ENCODE measurements at places on chromosomes 12 and 14. TPM values are rescaled to one million over a fixed set of nuclear protein-coding genes. Genes with fewer than 3 reads are reported as not detected.
A peak's percentile ranks its signal among the peaks of the same experiment; 100 is the strongest.

GRCh38 chr14:75960231-75960630 lies 21.6 kb downstream of the TGFB3 start:
- DNase-seq = no peak

DNA sequence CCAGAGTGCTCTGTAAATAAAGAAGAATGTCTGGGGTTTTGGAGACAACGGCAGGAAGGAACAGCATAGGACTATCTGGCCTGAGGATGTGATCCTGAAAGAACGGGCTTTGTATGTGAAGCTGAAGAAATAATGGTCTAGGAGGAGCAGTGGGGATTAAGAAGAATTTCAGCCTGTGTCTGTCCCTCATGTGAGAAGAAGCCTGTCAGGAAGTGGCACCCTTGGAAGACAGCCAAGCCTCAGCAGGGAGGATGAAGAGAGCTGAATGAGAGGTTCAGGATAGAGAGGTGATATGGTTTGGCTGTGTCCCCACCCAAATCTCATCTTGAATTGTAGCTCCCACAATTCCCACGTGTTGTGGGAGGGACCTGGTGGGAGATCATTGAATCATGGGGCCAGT lies 56.9 kb upstream of the TCL1A start:
- no peak for DNase-seq

DNA sequence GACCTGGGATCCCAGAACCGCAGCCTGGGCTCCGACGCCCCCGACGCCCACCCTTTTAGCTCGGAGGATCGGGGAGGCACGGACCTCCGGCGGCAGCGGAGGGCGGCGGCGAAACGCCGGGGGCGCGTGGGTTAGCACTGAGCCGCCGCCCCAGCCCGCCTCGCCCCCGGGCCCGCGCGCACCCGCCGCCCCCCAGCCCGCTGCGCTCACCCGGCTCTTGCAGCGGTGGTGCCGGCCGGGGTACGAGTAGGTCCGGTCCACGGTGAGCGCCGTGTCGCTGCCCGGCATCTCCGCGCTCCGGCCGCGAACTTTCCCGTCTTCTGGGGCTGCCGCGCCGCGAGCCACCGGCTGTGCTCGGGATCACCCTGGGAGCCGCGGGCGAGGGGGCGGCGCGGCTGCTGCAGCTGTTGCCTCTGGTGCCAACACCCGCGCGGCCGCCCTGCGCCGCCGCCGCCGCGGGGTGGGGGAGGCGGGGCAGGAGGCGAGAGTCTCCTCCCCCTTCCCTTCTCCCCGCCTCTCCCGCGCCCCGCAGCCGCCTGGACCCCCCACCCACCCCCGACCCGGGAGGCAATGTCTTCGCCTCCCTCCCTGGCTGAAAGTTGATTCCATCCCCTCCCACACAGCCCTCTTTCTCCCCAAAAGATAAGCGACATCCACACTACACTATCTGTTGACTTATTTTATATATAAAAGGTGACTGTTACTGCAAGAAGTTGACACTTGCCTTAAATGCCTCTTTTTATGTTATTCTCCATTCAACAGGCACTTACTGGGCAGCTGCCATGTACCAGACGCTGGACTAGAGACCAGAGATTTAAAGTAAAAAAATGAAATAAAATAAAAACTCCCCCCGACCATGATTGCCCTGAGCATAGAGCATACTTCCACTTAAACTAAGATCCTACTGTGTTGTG lies at the start of gene TMCC3:
Gene TMCC3 (minus strand): TSS at position 415 of the 914 bp plus-strand sequence. CDS start 127 bp downstream, at position 288.
- peak; percentile 67 for DNase-seq

DNA sequence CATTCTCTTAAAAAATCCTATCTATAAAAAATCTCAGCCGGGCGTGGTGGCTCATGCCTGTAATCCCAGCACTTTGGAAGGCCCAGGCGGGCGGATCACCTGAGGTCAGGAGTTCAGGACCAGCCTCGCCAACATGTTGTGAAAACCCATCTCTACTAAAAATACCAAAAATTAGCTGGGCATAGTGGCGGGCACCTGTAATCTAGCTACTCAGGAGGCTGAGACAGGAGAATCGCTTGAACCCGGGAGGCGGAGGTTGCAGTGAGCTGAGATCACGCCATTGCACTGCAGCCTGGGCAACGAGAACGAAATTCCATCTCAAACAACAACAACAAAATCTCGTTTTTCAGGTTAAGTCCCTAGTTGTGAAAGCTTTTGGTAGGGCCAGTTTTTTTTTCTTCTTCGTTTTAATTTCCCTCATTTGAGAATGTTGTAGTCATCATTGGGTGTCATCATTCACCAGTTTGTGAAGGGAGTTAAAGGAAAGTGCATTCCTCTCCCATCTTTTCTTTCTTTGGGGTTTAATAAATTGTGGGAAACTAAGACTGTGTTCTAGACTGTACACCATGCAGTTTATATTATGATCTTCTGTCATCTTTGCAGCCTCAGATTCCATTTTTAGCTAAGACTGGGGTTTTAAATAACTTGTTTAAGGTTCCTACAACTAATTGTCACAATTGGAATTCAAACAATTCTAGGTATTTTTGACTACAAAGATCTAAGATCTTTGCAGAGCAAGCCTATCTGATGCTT lies 23.9 kb downstream of the MDM2 start:
- DNase-seq = no peak

DNA sequence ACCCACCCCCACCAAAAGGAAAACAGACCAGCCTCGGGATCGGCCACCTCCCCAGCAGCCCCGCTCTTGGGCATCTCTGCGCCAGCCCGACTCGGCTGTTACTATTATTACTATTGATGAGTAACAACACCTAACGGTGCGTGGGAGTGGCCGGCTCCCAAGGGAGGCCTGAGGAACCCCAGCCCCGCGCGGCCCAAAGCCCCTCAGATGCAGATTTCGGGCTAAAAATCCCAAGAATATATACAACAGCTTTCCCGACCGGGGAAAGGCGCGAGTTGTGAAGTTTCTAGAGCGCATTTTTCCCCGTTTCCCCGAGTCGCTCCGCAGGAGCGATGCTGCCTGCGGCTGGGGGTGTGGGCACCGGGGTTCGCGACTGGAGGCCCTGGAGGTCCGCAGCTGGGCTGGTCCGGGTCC lies 565 bp downstream of the NT5DC3 start:
- peak; percentile 31 for DNase-seq

GRCh38 chr14:80110721-80111120 lies 100.6 kb downstream of the DIO2 start:
- DNase-seq = no peak

DNA sequence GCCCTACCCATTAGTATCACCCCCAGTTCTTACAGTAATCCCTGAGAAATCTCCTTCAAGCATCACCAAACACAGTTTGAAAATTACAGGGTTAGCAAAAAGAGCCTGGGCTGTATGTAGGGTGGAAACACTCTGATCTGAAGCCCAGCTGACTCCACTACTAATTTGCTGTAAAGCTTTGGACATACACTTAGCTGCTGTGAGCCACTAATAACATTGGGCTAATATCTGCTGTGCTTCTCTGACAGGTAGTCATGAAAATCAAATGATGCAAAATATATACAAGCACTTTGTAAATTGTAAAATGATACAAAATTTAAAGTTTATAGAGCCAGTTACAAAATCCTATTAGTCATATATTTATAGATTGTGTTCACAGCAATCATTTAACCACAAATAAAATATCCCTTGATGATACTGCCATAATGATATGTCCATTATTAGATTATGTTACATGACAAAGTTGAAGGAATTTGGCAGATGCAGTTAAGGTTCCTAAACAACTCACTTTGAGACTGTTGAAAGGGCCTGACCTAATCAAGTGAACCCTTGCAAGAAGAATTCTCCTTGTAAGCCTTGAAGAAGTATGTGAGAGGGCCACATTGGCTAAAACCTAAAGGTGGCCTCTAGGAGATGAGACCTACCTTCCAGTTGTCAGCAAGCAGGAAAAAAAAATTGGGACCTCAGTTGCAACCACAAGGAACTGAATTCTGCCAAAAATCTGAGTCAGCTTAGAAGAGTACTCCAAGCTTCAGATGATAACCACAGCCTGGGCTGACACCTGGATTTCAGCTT lies 19.0 kb downstream of the TWF1 start:
- no peak for DNase-seq

GRCh38 chr12:54558311-54558710 lies 8.9 kb downstream of the PDE1B start:
- DNase-seq = no peak

- DNase-seq = no peak
These were observed 12.3 kb downstream of the FIGNL2 start for GRCh38 chr12:51836041-51836826.

DNA sequence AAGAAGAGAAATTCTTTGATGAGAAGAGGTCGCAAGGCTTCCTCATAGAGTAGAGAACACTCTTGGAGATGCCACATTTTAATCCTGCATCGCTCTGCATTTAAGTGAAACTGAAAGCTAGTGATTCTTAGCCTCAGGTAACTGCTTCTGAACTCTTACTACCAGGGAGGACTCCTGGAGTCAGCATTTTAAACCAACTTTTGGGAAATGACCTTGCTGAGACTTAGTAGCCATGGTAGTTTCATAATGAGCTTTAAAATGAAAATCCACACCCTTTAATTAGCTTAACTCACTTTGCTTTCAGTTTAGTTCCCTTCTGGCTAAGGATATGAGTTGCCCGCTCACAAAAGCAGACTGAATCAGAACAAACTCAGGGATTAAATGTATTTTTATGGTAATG lies 80.3 kb downstream of the SYNE2 start:
- DNase-seq = no peak

DNA sequence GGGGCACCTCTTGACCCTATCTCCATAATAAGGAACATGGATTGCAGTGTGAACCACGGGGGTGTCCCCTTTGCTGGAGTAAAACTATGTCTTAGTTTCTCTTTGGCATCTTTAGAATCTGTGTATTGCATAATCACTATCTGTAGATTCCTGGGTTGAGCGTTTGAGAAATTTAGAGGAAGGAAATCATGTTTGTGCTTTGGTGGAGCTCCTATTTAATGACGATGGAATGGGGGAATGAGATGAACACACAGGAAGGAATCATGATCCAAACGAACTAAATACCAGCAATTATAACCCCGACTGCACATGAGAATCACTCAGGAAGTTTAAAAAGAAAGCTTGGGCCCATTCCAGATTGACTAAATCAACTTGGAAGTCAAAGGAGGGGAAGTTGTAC lies 1.3 kb upstream of the MYG1 start:
- DNase-seq = no peak

GRCh38 chr14:104680806-104681688 lies 8.4 kb upstream of the INF2 start:
- DNase-seq = peak; percentile 66

DNA sequence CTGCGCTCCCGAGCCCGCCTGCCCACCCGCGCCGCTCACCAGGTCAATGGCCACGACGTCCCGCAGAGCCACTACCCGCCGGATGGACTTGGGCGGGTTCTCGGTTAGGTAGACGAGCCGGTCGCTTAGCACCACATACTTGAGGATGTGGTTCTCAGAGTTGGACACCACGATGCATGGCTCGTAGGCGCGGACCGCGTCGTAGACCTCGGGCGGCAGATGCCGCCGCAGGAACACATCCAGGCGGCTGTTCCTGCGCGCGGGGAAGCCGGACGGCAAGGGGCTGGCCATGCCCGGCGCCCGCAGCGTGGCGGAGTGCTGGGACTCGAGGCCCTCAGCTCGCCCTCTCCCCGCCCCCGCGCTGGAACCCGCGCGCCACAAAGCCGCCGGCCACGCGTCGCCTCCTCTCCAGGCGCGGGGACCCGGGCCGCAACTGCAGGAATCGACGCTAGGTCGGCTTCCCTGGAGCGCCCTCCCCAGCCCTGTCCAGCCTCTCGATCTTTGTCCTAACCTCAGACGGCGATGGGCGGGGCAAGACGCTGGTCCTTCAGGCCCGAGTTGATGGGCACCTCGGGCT lies at the start of gene C12orf56:
Gene C12orf56 (minus strand): TSS at position 484 of the 577 bp plus-strand sequence. CDS start 193 bp downstream, at position 291.
- peak; percentile 29 for DNase-seq

DNA sequence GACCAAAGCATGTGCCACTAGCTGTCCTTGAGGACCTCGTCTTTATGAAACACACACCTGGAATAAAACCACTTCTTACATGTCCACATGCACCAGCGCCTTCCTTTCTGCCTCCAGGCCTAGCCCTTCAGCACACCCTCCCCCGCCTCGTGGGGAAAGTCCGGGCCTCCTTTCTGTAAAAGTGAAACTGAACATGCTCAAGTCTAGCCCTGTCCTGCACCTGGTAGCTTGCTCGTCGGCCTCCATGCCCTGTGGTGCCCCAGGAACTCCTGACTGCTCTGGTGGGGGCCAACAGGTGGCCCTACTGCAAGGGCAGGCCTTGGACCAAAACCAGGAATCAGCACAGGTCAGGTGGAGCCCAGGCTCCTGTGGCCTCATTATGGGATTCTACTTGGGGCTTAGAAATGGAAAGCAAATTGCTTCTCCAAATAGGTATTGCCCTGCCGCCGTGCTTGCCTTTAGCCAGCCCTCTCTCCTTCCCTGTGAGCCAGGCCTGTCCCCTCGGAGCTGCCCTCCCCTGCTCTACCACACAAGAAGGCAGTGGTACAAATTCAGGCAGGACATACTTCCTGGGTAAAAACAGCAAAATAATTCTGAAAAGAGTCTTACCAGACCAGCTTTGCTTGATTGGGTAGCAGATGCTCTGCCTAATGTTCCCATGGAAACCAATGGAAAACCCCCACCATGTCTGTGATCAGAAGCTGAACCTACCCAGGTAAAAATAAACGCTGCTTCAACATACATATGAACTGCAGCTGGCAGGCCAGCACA lies 43.5 kb downstream of the ERH start:
- DNase-seq = no peak

DNA sequence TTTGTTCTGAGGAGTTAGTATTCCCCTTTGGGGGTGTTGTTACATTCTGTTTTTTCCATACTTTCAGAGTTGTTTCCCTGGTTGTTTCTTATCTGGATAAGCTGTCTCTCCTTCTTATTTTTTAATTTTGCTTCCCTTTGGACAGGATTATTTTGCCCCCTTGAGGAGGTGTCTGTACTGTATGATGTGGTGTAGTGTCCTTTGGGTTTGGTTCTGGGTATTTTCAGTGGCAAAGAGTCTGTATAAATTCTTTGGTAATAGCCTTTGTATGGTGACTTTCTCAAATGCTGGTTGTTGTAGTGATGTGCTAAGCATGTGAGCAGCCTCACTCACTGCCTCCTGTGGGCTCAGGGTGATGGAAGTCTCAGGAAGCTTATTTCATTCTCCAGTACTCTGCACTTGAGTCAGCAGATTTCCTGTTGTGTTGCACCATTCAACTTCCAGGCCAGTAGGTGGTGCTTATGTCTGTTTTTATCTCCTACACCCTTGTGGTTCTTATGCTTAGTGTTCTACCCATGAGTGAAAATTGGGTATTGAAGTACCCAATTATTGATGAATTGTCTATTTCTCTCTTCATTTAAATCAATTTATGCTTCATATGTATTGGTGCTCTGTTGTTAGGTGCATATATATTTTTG lies 103.3 kb upstream of the PMCH start:
- no peak for DNase-seq

- DNase-seq = no peak
These were observed 505 bp downstream of the KCNC2 start for GRCh38 chr12:75208856-75209811.

DNA sequence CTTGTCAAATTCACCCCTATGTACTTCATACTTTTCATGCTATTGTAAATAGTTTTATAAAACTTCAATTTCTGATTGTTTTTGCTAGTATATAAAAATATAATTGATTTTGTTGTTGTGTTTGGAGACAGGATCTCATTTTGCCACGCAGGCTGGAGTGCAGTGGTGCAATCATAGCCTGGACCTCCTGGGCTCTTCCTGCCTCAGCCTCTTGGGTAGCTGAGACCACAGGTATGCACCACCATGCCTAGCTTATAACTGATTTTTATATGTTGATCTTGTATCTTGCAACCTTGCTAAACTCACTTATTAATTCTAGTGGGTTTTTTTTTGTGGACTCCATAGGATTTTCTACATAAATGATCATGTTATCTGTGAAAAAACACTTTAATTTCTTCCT lies 23.5 kb downstream of the ATP5MC2 start:
- no peak for DNase-seq

ATF1 gene
- total RNA-seq = 26.0 TPM

EXOC3L4 gene
- 0.91 TPM for total RNA-seq

PLEK2 gene
- 0.76 TPM for total RNA-seq

PIP4P1 gene
- 19.5 TPM for total RNA-seq

PLA2G1B gene
- total RNA-seq = not detected

TMPO gene
- 23.1 TPM for total RNA-seq
